Bronchial epithelial cell (primary cell): ENCODE measurements at places on chromosomes 7 and 10. TPM values are rescaled to one million over a fixed set of nuclear protein-coding genes. Genes with fewer than 3 reads are reported as not detected.
A peak's percentile ranks its signal among the peaks of the same experiment; 100 is the strongest.

The DNA2 gene
- total RNA-seq = 1.9 and 3.4 TPM in 2 replicates

The CLRN3 gene
- not detected in 2 replicates for total RNA-seq

GRCh38 chr10:73906524-73907447 is 4.1 kb upstream of the PLAU start:
- DNase-seq = peak; percentile 85

The CFAP69 gene
- 0.53 and 2.3 TPM in 2 replicates for total RNA-seq
